NCI-H2081 treated with DMSO at 0.1 percent for 48 hours (cell line): ENCODE measurements at places on chromosomes 6 and 20.

DNA sequence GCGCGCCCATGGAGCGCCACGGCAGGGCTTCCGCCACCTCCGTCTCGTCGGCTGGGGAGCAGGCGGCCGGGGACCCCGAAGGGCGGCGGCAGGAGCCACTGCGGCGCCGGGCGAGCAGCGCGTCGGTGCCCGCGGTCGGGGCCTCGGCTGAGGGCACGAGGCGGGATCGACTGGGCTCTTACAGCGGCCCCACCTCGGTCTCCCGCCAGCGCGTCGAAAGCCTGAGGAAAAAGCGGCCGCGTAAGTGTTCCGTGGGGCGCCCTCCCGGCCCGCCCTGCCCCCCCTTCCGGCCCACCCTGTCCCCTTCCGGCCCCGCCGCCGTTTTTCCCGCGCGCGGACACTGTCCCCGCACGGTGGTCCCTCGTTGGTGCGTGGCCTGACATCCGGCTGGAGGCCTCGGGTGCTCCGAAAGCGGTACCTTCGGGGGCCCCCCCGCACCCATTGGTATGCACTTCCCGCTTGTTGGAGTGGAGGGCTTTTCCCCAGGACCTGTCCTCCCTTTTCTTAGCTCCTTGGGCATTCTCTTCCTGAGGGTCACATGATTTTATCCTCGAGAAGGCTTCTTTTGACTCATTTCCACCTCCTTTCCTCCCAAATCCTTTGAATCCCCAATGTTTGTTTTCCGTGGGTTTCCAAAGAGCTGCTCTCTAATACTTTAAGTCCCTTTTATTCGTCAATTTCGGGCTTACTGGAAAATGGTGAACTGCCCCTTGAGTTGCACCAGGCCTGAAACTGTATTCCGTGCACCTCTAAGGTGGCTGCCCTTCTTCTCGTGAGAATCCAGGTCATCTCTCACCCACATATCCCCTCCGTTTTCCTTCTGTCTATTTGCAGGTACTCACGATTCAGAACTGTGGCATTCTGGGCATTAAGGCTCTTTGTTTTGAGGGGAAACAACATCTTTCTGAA is 556 bp downstream of the PANK2 start:
- no peak for DNase-seq

DNA sequence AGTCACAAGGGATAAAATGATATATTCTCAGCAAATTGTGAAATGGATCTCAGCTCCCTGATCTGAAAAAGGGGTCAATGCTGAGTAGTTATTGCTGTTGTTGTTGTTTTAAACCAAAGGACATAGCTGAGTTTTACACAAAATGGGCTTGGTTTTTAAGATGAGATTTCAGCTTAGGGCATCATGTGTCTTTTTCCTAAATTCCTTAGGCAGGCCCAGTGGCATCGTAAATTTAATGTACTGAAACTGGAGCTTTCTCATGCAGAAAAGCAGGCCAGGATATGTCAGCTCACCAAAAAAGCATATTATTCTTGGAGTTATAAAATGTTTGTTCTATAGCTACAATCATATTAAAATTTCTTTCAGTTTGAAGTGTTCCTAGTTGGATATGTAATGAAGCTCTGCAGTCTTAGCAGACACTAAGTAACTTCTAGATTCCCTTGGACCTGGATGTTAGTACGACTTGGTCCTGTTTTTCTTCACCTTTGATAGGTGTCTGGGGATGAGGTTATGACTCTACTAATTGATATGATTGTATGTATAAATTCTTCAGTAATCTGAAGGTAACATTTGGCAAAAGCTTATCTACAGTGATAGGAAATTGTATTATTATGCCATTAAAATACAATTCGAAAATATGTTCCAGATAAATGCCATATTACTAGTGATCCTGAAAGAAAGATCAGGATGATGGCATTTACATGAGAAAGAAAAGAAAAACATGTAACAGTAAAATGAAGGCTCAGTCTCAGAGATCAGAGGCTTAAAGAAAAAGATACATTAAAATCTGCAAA is 663.3 kb downstream of the RFPL4B start:
- DNase-seq: no peak

DNA sequence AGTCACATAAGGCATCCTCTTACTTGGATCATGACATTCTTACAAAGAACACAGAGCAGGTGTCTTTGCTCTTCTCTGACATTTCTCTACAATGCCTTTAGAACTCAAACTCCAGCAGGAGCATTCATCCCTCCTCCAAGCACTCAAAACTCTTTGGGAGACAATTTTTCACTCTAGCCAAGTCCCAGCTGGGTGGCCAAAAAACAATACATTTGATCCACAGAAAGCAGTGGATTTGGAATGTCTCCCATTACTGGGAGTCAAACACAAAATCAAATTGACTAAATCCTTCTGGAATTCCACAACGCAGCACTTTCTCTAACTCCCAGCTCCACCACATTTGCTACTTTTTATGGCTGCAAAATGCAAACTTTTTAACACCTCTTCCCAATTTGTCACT is 108.6 kb upstream of the VGLL2 start:
- DNase-seq: no peak

DNA sequence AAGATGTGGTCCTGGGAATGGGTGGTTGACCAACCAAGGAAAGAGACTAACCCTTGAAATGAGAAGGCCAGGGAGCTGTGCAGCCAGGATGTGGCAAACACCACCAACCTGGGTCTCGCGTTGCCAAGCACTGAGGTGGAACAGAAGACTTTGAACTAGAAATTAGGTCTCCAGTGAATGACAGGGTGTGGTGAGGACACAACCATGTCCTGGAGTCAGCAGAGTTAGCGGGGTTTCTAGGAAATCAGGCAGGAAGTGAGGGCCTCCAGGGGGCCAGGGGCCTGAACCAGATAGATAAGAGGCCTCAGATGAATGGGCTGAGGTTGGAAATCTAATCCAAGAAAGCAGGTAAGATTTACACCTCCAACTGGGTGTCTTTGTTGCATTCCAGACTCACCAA is 353.3 kb upstream of the ARID1B start:
- no peak for DNase-seq

DNA sequence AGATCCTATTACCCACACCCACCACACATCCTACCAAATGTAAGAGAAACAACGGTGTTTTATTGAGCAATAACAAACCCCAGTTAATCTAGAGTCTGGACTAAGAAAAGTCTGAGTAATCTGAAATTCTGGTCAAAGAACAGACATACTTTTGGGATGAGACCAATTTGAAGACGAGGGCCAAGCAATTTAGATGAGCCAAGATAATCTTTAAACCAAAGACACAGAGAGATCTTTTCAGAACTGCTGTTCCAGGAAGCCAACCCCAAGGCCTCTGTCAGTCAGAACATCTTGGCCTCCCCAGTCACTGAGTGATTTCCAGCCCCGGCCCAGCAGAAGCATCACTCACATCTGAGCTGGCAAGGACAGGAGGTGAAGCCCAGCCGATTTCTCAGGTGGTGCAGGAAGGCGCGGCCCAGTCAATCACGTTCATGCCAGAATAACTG is 118.5 kb upstream of the SYNDIG1 start:
- DNase-seq: no peak

GRCh38 chr6:34709386-34709785 is 12.8 kb upstream of the ILRUN start:
- DNase-seq: no peak

DNA sequence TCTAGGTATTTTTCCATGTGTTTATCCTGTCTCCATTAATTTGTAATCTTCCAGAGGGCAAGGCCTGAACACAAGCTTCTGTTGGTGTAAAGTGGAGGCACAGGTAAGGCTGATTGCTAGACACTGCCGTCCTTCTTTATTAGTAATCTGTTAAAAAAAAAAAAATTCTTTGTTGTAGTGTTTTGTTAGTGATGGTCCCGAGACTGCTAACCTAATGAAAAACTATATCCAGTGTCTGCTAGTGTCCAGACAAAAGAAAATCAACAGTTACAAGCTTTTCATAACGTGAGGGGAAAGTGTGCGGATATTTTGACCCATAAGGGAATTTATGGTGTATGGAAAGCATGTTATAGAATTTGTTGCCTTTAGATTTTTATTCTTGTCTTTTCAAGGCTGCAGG is 4.2 kb upstream of the HIVEP1 start:
- DNase-seq: no peak

DNA sequence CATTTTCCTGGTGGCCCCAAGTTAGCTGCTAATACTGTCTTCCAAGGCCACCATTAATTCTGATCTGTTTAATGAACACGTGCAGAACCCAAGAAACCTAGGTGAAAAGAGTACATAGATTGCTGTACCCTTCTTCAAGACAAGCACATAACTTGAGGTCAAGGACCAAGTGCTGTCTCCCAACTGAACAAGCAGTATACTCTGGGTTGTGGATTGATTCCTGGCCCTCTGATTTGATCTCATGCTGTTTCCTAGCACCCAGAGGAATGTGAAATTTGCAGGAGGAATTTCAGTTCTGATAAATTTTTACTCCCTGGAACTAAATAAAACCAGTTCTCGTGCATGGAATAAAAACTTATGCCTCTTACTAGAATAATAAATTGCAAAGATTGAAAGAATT is 75.6 kb downstream of the MTFR2 start:
- no peak for DNase-seq

GRCh38 chr6:1554141-1554475 is 55.6 kb upstream of the FOXC1 start:
- no peak for DNase-seq

DNA sequence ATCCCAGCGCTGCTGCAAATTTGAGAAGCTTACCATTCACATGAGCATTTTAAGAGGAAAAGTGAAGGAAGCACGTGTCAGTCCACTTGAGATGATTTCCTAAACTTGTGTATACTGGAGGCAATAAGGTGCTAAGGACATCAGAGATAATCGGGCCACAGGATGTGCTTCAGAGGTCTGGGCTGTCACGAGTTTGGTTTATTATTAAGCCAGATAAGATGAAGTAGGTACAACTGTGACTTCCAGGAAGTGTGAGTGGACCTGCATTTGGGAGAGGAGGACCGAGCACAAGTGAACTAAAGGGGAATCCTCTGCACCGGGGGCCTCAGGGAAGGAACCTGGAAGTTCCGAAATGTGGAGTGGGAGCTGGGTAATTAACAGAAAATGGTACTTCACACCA is 1.4 kb downstream of the SAMD5 start:
- no peak for DNase-seq
